T-helper 17 cell (primary cell): ENCODE measurements at places on chromosomes 6 and 20.

GRCh38 chr6:15096894-15097837, 148.7 kb upstream of the JARID2 start:
- no peak for DNase-seq

GRCh38 chr20:25097498-25097897, 15.6 kb upstream of the VSX1 start:
- no peak for DNase-seq

GRCh38 chr20:63704749-63705117, 3.0 kb downstream of the ARFRP1 start:
- DNase-seq: no peak

- no peak for DNase-seq
These were observed 46.8 kb downstream of the PLN start for GRCh38 chr6:118594877-118595276.

DNA sequence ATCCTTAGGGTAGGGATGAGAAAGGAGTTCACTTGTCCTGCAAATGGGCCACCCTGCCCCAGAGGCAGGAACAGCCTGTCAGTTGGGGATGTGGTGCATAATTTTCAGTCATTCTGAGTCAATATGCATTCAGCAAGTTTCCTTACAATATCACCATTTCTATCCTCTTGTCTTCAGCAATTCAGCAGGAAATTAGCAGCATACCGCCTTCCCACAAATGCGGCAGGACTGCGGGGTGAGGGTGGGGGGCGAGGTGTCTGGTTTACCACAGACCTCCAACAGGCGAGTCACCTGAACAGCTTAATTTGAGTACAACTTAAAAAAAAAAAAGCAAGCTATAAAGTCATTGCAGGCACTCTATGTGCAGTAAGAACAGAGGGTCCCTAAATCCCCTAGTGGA, 126.8 kb downstream of the MAP3K7 start:
- DNase-seq: no peak

- no peak for DNase-seq
These were observed 4.7 kb upstream of the ZDHHC14 start for GRCh38 chr6:157376241-157376640.

- DNase-seq: no peak
These were observed 120.4 kb upstream of the SLC2A12 start for GRCh38 chr6:134172706-134173365.

- no peak for DNase-seq
These were observed 2.0 kb upstream of the GTSF1L start for GRCh38 chr20:43728686-43729255.

GRCh38 chr20:49608752-49609670, 41.1 kb upstream of the PTGIS start:
- DNase-seq: peak; percentile 62

DNA sequence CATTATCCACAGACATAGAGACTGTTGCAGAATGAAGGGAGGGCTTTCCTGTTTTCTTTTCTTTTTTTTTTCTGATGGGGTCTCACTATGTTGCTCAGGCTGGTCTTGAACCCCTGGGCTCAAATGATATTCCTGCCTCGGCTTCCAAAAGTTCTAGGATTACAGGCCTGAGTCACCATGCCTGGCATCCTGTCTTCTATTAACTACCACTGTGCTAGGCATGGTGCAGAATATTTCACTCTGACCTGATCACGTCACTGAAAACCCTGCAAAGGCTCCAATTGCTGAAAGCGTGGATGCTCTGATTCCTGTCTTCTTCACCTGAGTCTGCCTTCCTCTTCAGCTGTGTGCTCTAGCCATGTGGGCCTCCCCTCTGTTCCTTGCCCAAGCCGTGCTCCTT, 8.5 kb upstream of the DNMT3B start:
- DNase-seq: no peak

GRCh38 chr20:48630342-48631075, 197.3 kb downstream of the PREX1 start:
- no peak for DNase-seq

GRCh38 chr20:63323357-63323981, 30.5 kb downstream of the COL20A1 start:
- DNase-seq: no peak

GRCh38 chr6:73308712-73309534, 45.2 kb downstream of the DPPA5 start:
- DNase-seq: no peak

GRCh38 chr6:70860045-70860444, 96.8 kb downstream of the B3GAT2 start:
- no peak for DNase-seq

DNA sequence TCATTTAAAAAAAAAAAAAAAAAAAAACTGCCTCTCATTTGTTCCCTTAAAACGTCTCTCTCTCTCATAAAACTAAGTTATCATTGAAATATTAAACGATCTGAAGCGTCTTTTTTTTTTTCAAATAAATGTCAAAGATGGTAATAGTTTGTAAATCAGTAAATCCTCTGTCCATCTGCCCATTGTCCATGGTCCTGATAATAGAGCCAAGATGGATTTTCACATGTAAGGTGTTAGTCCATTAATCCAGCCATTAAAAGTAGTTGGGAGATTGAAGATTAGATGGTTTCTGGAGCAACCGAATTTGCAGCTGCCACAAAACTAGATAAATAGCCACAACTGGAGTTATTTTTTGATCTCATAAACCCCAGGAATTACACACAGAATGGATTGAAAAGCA, 145.8 kb upstream of the SNX9 start:
- no peak for DNase-seq

- no peak for DNase-seq
These were observed 65.8 kb downstream of the TBC1D7 start for GRCh38 chr6:13262302-13263230.

DNA sequence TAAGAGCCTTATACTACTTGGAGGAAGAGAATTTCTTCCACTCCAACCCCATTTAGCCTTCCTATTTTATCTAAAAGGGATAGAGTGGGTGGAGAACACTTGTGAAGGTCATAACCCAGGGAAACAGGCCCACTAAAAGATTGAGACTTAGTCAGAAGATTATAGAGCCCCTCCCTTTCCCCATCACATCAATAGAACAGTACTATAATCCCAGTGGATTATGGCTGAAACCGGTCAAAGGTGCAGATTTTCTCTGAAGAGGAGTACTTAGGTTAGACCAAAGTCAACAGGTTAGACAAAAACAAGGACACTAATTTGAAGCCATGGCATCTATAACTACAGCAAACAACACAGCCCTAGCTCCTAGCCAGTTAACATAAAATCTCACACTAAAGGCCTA, 330.9 kb upstream of the NOX3 start:
- no peak for DNase-seq

GRCh38 chr6:89941031-89941762, 46.9 kb downstream of the GJA10 start:
- DNase-seq: no peak

DNA sequence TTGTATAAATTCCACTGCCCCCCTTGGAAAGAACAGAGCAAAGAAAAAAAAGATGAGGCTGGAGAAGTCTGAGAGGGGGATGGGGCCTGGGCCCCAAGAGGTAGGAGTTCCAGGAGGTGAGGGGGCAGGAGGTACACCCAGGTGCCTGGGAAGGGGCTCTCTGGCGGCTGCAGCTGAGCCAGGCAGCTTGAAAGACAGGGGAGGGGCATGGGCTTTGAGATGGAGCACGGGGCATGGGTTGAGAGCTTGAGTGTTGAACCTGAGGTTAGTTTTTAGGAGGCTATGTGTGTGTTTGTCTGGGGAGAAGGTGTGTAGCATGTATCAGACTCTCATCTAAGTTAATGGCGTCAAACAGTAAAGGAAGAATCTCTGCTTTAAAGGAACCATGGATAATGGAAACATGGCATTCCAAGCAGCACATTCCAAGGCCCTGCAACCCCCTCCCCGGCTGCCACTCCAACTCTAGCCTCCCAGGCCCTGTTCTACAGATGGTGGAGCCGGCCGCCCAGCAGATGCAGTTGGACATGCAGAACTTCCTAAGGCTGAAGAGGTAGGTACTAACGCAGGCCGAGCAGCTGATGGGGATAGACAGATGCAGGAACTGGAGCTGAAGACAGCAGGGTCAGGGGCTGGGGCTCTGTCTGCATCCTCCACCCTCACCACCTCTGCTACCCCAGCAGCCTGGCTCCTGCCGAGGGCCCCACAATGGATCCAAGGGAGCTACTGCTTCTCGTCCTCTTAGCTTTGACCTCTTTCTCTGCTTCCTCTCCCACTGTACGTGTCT, 42.1 kb downstream of the MDFI start:
- DNase-seq: no peak

DNA sequence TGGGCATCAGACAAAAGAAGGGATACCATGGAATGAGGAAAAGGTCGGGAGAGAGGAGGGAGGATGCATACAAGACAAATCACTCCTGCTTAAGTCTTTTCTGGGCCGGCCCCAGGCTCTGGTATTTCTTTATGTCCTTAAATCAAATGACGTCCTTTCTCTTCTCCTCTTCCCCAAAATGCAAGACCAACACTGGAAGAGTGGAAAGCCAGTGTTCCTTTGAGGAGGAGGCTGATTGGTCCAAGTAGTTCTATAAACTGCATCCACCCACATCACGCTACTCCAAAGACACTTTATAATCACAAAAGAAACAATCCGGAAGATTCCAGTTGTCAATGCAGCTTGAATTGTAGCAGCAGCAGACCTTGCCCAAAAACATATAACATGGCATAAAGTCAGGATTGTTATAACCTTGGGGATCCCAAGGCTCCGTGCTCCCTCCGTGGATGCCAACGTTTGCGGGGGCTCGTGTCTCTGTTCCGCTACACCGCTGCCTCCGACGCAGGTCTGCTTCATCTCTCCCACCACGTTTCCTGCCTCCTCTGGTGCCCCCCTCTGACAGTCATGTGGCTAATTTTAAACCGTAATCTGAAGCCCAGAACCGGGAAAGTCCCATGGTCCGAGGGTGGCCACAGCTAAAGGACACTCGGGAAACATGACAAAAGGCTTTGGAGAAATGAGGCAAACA, 47.1 kb downstream of the MCUR1 start:
- DNase-seq: no peak

DNA sequence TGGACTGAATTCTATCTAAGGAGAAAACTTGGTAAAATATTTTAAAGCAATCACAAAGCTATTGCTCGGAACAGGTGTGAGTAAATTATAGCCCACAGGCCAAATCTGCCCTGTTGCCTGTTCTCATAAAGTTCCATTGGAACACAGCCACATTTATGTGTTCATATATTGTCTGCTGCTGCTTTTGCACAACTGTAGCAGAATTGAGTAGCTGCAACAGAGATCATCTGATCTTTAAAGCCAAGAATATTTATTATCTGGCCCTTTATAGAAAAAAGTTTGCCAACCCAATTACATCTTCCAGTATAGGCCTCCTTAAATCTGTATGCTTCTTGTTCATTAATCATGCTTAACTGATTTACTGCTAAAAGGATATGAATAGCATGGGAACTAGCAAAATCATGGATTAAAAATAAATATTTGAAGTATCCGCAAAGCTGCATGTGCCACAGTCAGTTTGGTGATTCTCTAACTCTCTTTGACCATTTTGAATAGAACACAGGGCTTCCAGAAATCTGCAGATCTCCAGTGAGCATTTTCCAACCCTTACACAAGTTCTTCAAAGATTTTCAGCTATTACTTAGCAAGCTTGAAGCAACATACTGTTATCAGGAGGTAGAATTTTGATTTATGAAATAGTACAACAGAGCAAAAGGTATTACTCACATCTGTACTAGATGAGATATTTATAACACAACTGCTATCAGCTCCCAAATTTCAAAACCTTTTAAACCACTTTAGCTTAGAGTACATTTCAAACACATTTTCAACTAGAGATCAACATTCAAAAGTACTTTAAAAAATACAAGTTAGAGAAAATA, 312.6 kb upstream of the ID4 start:
- no peak for DNase-seq

DNA sequence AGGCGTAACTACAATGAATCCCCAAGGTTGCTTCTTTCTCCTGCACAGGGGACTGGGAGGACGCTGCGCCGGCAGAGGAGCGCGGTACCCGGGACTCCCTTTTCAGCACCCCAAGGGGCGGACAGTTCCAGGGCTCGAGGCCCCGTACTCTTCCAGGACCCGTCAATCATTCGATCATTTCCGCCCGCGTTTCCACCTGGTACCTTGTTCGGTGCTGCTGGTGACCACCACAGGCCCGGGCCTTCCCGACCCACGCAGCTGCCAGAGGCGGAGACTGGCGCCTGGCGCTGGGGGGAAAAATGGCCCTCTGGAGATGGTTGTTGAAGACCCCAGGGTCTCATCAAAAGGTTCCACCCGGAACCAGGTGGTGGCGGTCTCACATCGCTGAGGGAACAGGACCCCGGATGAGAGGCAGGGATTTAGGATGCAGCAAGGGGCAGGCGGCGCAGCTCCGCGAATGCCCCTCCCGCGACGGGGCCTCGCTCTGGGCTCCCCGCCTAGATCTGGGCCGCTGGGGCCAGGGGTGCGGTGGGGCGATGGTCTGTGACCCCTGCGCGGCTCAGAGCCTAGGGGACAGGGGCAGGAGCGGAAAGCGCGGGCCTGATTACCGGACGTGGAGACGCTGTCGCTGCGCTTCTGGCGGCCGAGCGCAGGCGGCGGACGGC, 744 bp downstream of the VSX1 start:
- no peak for DNase-seq

DNA sequence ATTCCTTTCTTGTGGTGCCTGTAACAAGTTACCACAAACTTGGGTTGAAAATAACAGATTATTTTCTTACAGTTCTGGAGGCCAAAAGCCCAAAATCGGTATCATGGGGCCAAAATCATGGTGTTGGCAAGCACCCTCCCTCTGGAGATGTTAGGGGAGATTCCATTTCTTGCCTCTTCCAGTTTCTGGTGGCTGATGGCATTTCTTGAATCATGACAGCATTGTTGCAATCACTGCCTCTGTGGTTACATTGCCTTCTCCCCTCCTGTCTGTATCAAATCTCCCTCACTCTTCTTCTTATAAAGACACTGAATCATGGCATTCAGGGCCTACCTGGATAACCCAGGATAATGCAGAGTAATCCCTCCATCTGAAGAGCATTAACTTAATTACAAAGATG, 17.9 kb upstream of the TENT5A start:
- no peak for DNase-seq

GRCh38 chr6:145960918-145961589, 3.1 kb downstream of the SHPRH start:
- no peak for DNase-seq

- no peak for DNase-seq
These were observed 106.6 kb downstream of the VEGFA start for GRCh38 chr6:43876602-43877001.

GRCh38 chr6:143225929-143226328, 165.2 kb downstream of the AIG1 start:
- no peak for DNase-seq

DNA sequence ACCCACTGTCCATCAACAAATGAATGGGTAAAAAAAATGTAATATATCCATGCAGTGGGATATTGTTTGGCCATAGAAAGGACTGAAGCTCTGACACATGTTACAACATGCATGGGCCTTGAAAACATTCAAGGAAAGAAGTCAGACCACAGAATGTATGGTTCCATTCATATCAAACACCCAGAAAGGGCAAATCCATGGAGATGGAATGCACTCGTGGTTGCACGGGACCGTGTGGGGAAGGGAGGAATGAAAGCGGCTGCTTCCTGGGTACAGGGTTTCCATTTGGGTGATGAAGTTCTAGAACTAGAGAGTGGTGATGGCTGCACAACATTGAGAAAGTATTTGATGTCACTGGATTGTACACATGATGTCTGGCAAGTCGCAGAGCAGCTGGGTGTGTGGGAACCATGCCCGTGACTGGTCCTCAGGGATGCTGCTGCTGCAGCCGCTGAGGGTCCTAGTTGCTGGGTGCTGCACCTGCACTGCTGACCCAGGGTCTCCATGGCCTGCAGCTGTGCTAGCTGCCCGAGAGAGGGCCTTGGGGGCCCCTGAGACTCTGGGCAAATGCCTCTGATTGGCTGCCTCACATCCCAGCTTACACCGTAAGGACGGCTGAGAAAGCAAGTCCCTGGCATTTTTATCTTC, 220.3 kb downstream of the NRN1 start:
- no peak for DNase-seq

- no peak for DNase-seq
These were observed 320.2 kb upstream of the CHD6 start for GRCh38 chr20:41938353-41938752.
